ENCODE measurements at places on chromosomes 7 and 10. TPM values are rescaled to one million over a fixed set of nuclear protein-coding genes. Genes with fewer than 3 reads are reported as not detected.
A peak's percentile ranks its signal among the peaks of the same experiment; 100 is the strongest.

- H3K27me3 ChIP-seq, result peaks cover 16% of the 10 kb centered on the region
- no peak overlapping the region for H3K27ac ChIP-seq
- no peaks in the 10 kb centered on the region for H3K4me1 ChIP-seq
- DNase-seq, result no peak
- no peaks in the 10 kb centered on the region for H3K36me3 ChIP-seq
Measured at GRCh38 chr10:130234171-130234965, 98.2 kb downstream of the GLRX3 start.

DNA sequence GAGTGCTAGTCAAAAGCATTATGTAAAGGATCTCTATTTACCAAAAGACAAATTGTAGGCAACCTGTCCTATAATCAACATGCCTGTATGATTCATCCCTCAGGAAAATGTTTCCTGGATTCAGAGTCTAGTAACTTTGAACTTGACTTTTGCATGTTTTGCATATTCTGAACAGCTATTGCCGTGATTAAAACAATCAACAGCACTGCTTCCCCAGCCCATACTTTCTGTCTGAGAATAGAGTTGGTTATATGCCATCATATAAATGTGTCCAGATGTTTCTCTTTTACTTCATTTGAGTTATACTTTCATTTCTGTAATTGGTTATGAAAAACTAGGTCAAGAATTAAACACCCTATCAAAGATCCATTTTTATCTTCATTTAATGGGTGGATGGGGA, 83.5 kb downstream of the ZMYND11 start:
- H3K27me3 ChIP-seq, result no peaks in the 10 kb centered on the region
- DNase-seq, result no peak
- peaks cover 20% of the 10 kb centered on the region for H3K4me1 ChIP-seq
- no peak overlapping the region for H3K4me3 ChIP-seq

GRCh38 chr7:41431671-41432070, 271.2 kb downstream of the INHBA start:
- H3K27ac ChIP-seq, result no peak overlapping the region
- no peaks in the 10 kb centered on the region for H3K27me3 ChIP-seq
- DNase-seq, result no peak
- H3K4me1 ChIP-seq, result no peaks in the 10 kb centered on the region
- no peak overlapping the region for H3K4me3 ChIP-seq
- no peaks in the 10 kb centered on the region for H3K36me3 ChIP-seq

Gene CTBP2
- total RNA-seq, result 0.29 TPM

DNA sequence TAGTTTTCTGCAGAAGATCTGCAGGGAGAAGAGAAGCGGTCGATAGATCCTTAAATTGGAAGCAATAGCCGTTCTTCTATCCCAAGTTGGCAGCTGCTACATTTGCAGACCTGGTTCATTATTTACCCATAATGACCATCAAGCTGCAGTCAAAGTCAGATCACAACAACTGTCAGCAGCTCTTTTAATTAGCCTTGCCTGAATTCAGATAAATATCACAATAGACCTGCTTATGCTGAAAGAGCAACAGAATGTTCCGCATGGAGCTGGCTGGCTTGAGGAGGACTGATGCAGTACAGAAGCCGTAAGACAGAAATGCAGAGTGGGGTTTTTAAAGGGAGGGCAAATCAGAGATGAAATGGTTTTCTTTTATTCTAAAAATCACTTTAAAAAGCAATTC, 109.4 kb downstream of the HIBADH start:
- H3K4me3 ChIP-seq, result no peak overlapping the region
- no peaks in the 10 kb centered on the region for H3K4me1 ChIP-seq
- DNase-seq, result no peak
- no peaks in the 10 kb centered on the region for H3K36me3 ChIP-seq
- H3K27ac ChIP-seq, result no peak overlapping the region

Gene PSD
- 1.6 TPM for total RNA-seq

DNA sequence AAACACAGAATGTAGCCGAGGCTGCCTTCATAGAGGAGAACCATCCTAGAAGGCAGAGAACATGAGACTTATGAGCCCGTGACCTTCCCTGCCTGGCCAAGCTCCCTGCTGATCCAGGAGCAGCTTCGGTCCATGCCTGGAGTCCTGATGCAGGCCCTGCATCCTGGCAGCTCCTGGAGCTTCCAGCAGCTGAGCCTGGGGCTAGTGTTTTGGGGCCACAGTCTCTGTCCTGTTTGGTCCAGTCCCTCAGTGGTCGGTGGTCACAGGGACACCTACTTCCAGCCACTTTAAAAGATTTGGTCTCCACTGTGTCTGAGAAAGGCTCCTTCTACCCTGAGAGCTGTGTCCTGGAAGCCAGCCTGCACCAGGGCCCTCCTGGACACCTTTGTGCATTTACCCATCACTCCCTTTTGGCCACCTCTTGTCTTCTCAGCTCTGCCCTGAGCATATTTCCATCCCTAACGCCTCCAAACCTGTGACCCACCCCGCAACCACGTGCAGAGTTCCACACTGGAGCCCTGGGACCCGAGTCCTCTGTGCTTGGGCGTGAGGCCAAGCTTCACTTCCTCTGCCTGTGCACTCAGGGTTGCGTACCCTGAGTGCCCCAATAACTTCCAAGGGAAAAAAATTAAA, 315.2 kb upstream of the ZNF32 start:
- no peak overlapping the region for H3K27ac ChIP-seq
- peaks cover 34% of the 10 kb centered on the region for H3K27me3 ChIP-seq

Gene HOXA9
- not detected for total RNA-seq

DNA sequence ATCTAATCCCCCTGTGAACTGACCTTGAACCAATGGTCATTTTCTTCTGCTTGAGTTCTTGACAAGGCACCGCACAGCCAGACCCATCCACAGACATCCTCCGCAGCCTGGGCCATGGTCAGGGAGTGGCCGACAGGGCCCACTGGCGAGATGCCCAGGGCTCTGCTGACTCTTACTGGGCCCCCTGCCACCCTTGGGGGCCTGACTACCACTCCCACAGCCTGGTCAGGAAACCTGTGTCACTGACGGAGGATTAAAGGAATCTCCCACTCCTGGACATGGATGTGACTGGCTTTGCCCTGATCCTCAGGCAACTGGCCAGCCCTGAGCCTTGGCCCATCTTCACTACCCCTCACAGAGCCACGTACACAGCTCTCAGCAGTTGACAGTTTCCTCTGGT, 50.4 kb upstream of the ENO4 start:
- no peaks in the 10 kb centered on the region for H3K36me3 ChIP-seq
- H3K4me3 ChIP-seq, result no peak overlapping the region
- DNase-seq, result no peak

GRCh38 chr7:38283809-38284208, 10.4 kb upstream of the TARP start:
- no peak for DNase-seq
- peaks cover 2% of the 10 kb centered on the region for H3K4me1 ChIP-seq
- no peak overlapping the region for H3K27ac ChIP-seq
- H3K36me3 ChIP-seq, result no peaks in the 10 kb centered on the region

Gene UNC5B
- total RNA-seq, result not detected

DNA sequence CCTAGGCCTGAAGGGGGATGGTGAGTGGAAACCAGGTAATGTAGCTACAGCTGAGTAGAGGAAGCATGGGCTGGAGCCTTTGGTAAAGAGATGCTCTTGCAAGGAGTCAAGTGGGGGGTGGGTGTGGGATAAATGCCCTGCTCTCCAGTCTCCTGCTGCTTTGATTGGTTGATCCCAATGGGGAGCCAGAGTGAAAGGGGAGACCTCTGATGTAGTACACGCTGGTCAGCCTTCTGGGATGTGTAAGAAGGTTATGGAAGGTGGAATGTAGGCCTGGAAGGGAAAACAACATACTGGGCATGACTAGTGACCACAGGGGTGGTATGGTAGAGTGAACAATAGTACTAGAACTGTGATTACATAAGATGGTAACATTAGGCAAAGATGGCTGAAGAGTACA, 44.3 kb downstream of the TET1 start:
- no peak for DNase-seq
- no peaks in the 10 kb centered on the region for H3K27me3 ChIP-seq
- H3K4me3 ChIP-seq, result no peak overlapping the region
- H3K36me3 ChIP-seq, result peaks cover 20% of the 10 kb centered on the region

GRCh38 chr10:101394524-101395133, 40.7 kb downstream of the BTRC start:
- peaks cover 4% of the 10 kb centered on the region for H3K4me1 ChIP-seq
- no peak for DNase-seq
- H3K36me3 ChIP-seq, result no peaks in the 10 kb centered on the region
- H3K27me3 ChIP-seq, result no peaks in the 10 kb centered on the region
- H3K4me3 ChIP-seq, result no peak overlapping the region

GRCh38 chr7:6436385-6436685, 11.4 kb downstream of the DAGLB start:
- H3K4me1 ChIP-seq, result peaks cover 44% of the 10 kb centered on the region
- peak overlapping the region; percentile 90 for H3K27ac ChIP-seq
- peak overlapping the region; percentile 69 for H3K4me3 ChIP-seq
- H3K27me3 ChIP-seq, result no peaks in the 10 kb centered on the region
- H3K36me3 ChIP-seq, result peaks cover 26% of the 10 kb centered on the region

Gene SYCE1
- not detected for total RNA-seq

Gene CFAP43
- total RNA-seq, result not detected

Gene TMEM229A
- total RNA-seq, result not detected

- no peak overlapping the region for H3K4me3 ChIP-seq
- no peaks in the 10 kb centered on the region for H3K27me3 ChIP-seq
- no peaks in the 10 kb centered on the region for H3K4me1 ChIP-seq
- DNase-seq, result no peak
- no peak overlapping the region for H3K27ac ChIP-seq
Measured at GRCh38 chr10:133131734-133132472, 28.1 kb upstream of the KNDC1 start.

DNA sequence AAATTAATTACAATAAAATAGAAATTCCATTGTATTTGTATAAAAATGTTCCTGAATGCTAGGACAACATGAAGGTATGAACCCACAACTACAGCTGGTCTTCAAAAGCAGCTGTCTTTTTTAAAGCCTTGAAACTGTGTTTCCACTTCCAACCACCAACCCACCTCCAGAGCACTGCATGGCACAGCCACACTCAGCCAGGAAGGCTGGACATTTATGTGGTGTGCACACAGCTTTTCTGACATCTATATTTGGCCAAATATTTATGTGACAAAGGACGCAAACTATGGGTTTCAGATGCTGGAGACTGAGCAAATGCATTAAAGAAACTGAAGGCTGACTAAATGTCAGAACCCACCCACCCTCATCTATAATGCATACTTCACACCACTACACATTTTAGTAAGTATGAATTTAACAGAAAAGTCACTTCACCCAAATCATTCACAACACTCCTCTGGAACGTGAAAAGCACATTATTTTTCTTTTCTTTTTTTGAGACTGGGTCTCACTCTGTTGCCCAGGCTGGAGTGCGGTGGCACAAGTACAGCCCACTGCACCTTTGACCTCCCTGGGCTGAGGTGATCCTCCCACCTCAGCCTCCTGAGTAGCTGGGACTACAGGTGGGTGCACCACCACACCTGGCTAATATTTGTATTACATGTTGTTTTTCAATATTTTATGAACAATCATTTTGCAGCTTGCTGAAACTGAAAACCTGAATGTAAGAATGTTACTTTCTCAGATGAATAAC, 27.9 kb upstream of the DAGLB start:
- no peaks in the 10 kb centered on the region for H3K27me3 ChIP-seq
- no peak overlapping the region for H3K4me3 ChIP-seq
- no peak overlapping the region for H3K27ac ChIP-seq
- no peak for DNase-seq
- H3K36me3 ChIP-seq, result peaks cover 41% of the 10 kb centered on the region
- peaks cover 51% of the 10 kb centered on the region for H3K4me1 ChIP-seq

Gene OR2A5
- not detected for total RNA-seq

- DNase-seq, result no peak
- H3K4me3 ChIP-seq, result no peak overlapping the region
- peaks cover 13% of the 10 kb centered on the region for H3K4me1 ChIP-seq
- no peaks in the 10 kb centered on the region for H3K36me3 ChIP-seq
Measured at GRCh38 chr10:132608511-132609195, 71.1 kb downstream of the INPP5A start.

Gene IFIT1B
- not detected for total RNA-seq

DNA sequence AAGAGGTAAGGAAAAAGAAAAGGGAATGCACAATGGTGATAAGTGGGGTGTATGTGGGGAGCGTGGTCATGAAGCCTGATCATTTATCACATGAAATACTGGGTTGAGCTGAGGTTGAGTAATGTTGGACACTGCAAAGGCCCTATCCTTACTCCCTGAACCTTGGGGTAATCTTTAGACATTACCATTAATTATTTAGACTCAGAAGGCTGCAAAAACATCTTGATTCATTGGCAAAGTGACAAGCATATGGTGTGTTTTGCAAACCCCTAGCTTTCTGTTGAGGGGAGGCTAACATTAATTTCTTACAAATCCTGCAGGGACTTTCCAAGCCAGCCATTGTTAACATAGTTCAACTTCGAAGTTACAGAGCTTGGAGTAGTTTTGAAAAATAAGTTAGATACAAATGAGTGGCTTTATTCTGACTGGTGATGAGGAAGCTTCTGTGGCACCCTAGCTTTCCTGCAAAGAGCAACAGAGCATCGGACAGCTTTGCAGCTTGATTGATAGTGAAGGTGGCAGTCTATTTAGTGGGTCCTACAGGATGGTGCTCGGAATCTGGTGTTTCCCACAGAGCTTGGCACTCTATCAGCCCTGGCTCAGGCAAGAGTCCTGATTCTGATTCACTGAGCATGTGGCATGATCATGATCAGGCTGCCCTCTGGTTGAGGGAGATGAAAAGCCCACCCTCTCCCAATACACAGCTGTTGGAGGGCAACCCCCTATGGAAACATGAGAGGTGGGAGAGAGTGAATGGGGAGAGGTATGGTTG, 153.7 kb upstream of the NPVF start:
- no peak overlapping the region for H3K4me3 ChIP-seq
- no peaks in the 10 kb centered on the region for H3K36me3 ChIP-seq
- H3K27ac ChIP-seq, result no peak overlapping the region
- no peaks in the 10 kb centered on the region for H3K4me1 ChIP-seq

Gene RAMP3
- total RNA-seq, result not detected

GRCh38 chr7:129825209-129825970, 127.4 kb downstream of the UBE2H start:
- H3K27ac ChIP-seq, result peak overlapping the region; percentile 89
- peak overlapping the region; percentile 89 for H3K4me3 ChIP-seq
- no peaks in the 10 kb centered on the region for H3K27me3 ChIP-seq
- H3K4me1 ChIP-seq, result peaks cover 26% of the 10 kb centered on the region
- peak; percentile 92 for DNase-seq

DNA sequence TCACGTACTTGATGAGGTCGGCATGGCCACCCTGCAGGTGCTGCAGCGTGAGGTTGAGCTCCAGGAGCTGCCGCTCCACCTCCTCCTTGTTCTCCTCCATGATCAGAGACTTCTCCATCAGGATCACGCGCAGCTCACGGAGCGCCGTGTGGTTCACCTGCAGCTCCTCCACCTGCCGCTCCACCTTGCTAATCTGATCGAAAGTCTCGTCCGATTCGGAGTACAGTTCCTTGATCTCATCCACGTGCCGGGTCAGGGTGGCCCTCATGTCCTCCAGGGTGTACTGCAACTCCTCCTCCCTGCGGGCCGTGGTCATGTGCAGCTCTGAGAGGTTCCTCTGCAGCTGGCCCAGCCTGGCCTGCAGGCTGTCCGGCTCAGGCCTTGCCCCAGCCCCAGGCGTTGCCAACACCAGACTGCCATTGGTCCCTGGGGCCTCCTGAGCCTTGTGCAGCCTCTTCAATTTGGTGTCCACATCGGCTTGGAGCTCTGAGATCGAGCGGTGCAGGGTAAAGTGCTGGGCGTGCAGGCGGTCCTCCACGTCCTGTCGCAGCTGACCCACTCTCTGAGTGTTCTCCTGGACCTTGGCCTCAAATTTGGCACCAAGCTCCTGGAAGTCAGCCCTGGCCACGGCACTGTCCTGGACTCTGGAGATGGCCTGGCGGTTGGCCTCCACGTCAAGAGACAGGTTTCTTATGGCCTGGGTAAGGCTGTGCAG, 13.9 kb downstream of the MMRN2 start:
- H3K27me3 ChIP-seq, result peaks cover 4% of the 10 kb centered on the region
- peaks cover 7% of the 10 kb centered on the region for H3K4me1 ChIP-seq
- no peak for DNase-seq
- H3K36me3 ChIP-seq, result no peaks in the 10 kb centered on the region
- H3K4me3 ChIP-seq, result no peak overlapping the region
- H3K27ac ChIP-seq, result no peak overlapping the region

Data from activated CD8-positive, alpha-beta T cell treated with anti-CD3 and anti-CD28 coated beads, Interleukin-2, amount 10 ng/mL, durations not matched to agents 7 days and 5 days (primary cell).